ENCODE measurements at places on chromosomes 4 and X.
A peak's percentile ranks its signal among the peaks of the same experiment; 100 is the strongest.

DNA sequence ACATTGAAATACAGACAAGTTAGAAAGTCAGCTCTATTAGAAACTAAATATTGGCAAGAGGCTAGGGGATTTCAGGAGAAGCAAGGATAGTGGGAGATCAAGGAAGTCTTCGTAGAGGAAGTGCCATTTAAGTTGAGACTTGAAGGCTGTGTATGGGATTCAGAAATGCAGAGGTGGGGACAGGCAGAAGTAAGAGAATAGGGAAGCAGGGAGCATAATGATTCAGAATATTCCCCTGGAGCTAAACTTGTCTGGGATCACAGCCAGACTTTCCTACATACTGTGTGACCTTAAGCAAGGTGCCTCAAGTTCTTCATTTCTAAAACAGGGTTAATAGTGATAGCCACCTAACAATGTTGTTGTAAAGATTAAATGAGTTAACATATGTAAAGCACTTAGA is 108.8 kb downstream of the DDIT4L start:
- DNase-seq, result no peak

DNA sequence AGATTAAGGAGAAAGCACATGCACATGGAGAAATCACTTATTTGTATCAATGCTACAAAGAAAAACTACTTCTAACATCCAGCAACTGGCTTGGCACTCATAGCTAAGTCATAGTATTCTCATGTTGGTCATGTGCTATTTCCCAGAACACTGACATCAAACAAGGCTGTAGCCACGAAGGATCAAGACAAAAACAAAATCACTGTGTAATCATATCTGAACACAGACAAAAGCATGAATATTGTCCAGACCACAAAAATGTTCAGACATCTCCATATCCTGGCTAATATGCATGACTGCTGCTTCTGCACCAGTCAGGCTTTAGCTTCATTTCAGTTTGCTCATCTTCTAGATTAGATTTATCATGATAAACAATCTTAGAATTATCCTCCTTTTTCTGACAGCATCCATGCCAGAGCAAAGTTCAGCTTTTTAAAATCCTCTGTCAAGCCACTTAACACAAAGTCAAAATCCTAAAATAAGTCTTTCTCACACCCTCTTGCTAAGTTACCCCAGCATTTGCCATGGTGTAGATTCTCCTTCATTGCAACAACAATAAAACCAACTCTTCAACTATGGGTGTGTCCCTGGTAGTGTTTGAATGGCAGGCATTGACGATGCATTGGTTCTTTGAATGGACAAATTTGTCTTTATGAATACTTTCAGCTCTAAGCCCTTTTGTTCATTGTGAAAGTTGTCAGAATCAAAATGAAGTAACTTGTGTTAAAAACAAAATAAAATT is 39.1 kb upstream of the NPFFR2 start:
- DNase-seq, result no peak

DNA sequence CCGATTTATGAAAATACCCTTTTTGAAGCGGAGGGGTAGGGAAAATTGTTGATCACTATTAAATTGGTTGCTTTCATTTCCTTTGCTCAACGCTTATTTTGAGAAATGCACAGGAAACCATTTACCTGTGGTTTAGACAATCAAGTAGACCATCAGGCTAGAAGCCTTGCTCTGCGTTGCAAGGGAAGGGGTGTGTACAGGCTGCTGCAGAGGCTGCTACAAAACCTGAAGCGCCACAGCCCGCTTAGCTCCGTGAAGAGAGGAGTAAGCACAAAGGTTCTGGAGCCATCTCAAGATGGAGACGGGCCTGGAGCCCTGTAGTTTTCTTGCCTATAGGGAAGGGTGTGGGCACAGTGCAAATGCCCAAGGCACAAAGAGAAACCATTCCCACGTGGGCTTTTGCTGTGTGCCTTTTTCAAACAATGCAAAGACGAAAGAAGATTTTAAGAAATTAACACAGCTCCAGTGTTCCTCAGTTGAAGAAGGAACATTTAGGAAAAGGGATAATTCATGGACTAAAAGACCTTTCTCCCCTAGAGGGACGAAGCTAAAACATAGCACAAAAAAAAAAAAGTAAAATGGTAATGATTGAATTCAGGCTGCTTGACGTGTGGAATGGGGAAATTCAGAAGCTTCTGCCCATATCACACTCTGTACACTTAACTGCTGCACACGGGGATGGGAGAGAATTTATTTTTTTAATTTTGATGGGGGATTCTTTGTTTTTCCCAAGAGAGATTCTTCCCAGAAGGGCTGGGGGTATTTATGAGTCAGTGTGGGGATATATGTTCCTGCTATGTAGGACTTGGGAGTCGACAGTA is 3.5 kb downstream of the TMSB4X start:
- DNase-seq, result peak; percentile 28

GRCh38 chr4:27003642-27004113 is 143.0 kb downstream of the STIM2 start:
- no peak for DNase-seq

DNA sequence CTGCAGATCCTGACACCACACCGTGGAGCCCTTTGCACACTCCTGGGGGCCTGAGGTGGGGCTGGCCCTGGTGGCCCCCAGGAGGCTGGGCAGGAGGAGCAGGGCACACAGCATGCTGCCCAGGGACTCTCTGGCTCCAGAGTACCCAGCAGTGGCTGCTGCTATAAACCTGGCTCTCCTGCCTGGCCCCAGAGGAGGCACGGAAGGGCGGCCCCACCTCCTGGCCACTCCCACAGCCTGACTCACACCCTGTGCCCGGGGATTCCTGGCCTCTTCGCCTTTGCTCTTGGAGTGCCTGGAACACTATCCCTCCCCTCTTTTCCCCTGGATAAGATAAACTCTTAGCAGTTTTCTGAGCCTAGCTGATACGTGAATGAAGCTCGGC is at the start of gene PSAPL1:
Gene PSAPL1, minus strand, starts transcription at position 165 of the 385 bp plus-strand sequence. Its CDS starts 51 bp downstream, at position 114.
- DNase-seq, result no peak

GRCh38 chr4:147060151-147060931 is 114.7 kb upstream of the TTC29 start:
- DNase-seq, result no peak

DNA sequence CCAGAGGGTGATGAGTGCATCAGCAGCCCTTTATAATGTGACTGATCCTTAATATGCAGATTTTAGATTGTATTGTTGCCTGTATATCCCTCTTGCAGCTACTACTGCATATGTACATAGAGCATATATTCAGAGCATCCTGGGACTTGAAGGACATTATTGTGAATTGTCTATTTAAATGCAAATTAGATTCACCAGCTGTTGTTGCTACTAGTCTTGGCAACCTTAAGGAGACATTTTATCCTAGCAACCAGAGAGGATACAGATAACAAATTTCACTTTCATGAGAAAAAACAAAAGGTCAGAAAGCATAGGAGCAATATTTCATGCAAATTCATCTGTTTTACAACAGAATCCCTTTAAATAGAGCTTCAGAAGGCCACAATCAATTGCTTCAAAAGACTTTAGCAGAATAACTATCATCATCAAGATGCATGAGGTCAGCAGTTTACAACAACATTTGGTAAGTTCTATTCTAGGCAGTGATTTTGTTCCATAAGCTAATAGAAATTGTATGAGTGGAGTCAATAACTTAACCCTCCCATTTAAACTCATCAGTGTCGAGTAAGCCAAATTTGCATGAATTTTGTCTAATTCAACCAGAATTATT is 148.6 kb downstream of the GC start:
- no peak for DNase-seq

- DNase-seq, result no peak
These were observed 35.7 kb downstream of the APOO start for GRCh38 chrX:23871905-23872546.

DNA sequence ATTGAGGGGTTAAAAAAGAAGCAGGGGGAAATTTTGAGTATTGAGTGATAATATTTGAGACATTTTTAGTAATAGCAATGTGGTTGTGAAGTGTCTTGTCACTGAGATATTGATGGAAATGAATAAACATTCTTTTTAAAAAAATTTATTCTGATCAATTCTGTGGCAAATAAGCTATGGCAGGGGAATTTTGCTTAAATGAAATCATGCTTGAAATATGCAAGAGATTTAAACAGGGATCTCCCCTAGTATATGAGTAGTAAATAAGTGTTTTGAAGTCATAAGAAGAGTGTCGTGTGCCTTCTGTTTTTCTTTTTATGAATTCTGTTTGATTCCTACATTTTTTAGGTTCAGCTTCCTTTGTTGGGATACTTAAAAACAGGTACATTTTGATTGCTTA is 23.2 kb downstream of the IL15 start:
- DNase-seq, result no peak

GRCh38 chrX:18617407-18617750 is 54.5 kb downstream of the RS1 start:
- no peak for DNase-seq

DNA sequence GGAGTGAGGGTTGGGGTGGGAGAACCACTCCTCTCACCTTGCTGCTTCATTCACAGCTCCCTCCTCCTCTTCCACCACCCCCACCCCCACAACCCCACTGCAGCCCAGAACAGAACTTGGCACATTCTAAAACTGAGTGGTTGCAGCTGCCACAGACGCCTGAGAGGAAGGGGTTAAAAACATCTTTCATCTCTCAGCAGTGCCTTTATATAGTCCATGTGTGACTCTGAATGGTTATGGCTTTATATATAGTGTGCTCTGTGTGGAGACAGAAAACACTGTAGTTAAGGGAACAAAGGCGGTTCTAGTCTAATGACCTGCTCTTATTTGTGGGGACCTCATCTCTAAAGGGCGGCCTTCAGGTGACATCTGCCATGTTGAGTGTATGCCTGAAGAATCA is 144.8 kb downstream of the BCOR start:
- no peak for DNase-seq

- DNase-seq, result no peak
These were observed 185.9 kb downstream of the DHRSX start for GRCh38 chrX:2314831-2315365.

DNA sequence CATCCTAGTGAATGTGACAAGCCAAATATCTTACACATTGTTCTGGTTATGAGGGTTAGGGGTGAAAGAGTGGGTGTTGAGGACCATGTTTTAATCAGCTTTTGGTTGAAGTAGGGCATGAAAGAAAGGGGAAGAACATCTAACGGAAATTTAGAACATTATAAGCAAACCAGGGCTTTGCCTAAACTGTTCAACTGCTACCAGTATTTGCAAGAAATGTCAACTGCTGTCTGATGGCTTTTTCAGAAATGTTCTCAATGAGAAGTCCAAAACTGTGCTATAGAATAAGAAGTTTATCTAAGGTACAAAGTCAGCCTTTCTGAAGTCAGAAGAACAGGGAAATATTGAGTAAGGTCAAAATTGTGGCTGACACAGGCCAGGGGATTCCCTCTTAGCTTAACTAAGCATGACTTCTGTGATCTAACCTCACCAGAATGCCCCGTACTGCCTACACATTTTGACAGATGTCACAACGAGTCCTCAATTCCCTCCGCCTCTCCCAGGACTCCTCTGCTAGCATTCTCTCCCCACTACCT is 67.1 kb downstream of the DTHD1 start:
- DNase-seq, result no peak

- DNase-seq, result no peak
These were observed 6.2 kb upstream of the PUDP start for GRCh38 chrX:7154041-7154597.

DNA sequence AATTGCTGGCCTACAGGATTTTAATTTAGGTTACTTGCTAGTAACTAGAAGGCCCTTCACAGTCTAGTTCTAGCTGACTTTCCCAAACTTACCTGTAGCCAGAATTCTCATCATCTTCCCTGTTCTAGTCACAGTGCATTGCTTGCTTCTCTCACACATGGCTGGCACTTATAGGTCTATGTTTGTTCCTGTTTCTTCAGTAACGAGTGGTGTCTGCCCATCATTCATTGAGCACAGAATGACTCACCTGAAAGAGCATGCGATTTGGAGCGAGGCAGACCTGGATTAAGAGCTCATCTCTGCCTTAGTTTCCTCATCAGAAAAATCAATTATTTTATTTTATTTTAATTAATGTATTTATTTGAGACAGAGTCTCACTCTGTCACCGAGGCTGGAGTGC is 201.7 kb upstream of the ANK2 start:
- DNase-seq, result no peak

GRCh38 chr4:171794528-171794927 is 18.7 kb upstream of the GALNTL6 start:
- no peak for DNase-seq

- no peak for DNase-seq
These were observed 12.9 kb upstream of the WDR19 start for GRCh38 chr4:39169426-39169825.

DNA sequence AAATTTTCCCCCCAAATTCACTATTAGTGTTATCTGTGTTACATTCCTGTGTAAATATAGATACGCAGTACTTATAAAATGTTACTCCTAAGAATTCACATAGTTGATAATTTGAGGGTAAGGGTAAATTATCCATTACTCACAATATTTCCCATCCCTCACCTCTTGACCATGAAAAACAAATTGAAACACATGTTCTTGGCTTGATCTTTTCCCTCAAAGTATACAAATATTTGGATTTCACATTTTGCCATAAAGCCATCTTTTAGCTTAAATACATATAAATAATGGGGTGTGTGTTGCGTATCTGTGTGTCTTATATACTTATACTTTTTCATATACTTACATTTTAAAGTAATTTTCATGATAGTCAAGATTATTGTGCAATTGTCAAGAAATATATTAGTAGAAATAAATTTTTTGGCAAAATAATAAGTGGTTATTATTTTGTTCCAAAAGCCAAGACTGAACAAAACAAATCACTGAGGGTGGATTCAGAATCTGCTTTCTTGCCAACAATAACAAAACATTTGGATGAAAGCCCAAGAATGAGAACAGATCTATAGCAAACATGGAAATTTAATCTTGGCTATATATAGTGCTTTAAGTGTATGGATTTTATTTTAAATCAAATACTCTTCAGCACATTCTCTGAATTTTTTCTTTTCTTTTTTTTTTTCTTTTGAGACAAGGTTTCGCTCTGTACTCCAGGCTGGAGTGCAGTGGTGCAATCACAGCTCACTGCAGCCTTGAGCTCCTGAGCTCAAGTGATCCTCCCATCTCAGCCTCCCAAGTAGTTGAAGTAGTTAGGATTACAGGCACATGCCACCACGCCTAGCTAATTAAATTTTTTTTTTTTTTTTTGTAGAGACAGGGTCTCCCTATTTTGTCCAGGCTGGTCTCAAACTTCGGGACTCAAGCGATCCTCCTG is 48.5 kb upstream of the PRSS48 start:
- no peak for DNase-seq

- no peak for DNase-seq
These were observed 54.5 kb downstream of the CHM start for GRCh38 chrX:85992811-85993229.

DNA sequence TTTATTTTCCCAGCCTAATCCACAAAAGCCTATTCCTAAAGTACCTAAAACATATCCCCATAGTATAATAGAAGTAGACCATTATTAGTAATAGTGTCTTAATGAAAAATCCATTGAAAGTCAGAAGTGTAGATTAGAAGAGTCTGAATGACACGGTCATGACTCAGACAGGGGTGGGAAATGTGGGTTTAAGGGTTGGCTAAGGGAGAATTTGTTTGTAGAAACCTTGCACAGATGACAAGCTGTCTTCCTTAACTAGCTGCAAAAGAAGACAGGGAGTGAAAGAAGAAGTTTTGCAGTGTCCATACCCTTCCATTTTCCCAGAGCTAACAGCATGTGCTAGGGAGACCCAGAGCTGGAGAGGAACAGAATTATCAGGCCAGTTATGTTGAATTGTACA is 242.7 kb upstream of the ETNPPL start:
- DNase-seq, result no peak

GRCh38 chrX:136708348-136708747 is 60.4 kb downstream of the CD40LG start:
- DNase-seq, result no peak
